ENCODE measurements at places on chromosomes 1 and 21. TPM values are rescaled to one million over a fixed set of nuclear protein-coding genes. Genes with fewer than 3 reads are reported as not detected.
A peak's percentile ranks its signal among the peaks of the same experiment; 100 is the strongest.

- no peak for DNase-seq
These were observed 29.4 kb upstream of the SSX2IP start for GRCh38 chr1:84719543-84720217.

The SAMD11 gene
- total RNA-seq = 29.0 TPM

DNA sequence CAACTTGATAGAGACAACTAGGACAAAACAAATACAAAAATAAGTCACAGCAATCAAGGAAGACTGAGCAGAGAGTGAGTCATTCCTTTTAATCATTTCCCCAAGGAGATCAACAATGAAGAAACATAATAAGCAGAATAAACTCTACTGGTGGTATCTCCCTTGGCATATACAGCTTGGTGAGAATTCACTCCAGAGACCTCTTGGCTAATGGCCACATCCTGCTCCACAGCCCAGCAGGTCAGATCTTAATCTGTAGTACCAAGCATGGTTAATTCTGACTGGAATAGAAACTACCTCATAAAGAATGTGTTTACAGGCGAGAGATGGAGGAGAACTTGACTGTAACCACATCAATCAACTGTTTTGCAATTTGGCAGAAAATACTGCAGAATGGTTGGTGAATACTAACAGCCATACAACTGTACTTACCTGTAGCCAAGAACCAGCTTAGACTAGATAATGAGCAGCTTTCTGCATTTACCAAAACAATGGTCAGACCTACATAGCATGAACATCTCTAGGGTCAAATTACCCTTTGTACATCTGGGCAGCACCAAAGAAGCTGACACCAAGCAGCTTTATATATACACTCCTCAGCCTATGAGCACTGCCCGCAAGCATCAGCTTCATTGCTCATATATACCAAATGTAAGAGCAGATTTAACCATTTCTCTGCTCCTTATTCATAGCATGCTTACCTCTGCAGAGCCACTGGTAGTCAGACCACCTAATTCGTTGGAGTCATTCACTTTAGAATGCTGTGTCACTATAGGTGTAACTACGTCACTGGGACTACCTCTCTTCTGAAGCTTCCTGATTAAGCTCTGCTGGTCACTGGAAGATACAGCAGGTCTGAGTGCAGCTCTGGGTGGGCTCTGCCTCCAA, 51.0 kb downstream of the KIAA0319L start:
- peak; percentile 83 for DNase-seq

- DNase-seq = no peak
These were observed 24.9 kb downstream of the ALPL start for GRCh38 chr1:21534146-21534545.

DNA sequence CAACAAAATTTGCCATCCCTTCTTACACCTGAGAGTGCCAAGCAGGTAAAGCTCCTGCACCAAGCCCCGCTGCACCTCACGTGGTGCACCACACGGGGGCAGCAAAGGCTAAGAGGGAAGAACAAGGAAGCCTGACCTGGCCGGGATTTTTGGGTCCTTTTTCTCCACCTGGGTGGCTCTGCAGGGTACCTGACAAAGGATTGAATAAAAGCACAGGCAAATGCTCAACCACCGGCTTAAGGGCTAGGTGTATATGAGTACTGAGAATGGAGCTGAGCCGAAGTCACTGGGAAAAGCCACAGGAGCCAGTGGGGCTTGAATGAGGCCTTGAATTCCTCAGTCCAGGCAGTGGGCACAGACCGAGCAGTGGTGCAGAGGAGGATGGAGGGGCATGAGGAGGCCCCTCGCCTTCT, 36.4 kb downstream of the ZNF697 start:
- peak; percentile 77 for DNase-seq

DNA sequence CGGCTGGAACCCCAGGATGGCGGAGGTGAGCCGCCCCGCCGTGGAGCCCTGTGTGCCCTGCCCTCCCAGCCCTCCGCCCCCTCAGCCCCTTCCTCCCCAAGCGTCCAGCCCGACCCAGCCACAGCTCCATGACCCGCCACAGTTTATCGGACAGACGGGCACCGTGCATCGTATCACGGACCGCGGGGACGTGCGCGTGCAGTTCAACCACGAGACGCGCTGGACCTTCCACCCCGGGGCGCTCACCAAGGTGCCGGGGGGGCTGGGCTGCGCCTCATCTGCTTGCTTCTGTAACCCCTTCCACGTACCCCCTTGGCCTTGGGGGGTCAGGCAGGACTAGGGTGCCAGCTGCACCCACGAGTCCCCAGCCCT, 6.6 kb upstream of the MMP23B start:
- no peak for DNase-seq
